ENCODE measurements at places on chromosomes 1 and 21.

DNA sequence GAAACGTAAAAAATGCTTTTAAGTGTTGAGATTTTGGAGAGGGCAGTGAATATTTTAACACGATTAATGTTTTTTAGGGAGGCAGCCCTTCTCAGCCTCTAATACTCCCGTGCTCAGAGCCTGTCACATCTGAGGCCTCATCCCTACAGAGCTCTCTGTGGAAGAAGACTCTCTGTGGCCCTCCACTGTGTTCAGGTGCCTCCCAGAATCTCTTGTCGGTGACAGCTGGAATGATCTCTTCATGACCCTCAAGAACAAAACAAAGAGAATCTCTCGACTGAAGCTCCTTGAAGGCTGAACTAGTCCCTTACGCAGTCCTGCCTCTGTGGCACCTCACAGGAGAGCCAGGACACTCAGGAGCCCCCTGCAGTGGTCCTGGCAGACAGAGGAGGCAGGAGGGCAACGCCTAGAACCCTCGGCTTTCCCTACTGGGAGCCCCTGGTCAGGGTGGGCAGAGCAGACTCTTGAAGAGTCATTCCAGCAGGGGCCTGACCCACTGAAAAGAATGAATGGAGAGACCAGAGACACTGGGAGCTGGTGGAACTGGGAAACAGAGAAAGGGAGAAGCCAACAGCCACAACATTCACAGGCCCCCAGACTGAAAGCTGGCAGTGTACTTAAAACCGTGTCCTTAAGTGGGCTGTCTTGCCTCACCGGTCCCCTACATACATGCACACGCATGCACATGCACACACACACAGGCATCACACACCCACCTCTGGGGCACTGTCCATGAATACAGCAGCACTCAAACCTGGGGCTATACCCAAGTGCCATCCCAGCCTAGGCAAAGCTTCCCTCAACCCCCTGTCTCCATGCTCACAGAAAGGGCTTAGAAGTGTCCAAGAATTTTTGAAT, 67.5 kb upstream of the ANGPTL1 start:
- DNase-seq, result no peak

GRCh38 chr1:88394958-88395357, 289.1 kb upstream of the PKN2 start:
- DNase-seq, result no peak

DNA sequence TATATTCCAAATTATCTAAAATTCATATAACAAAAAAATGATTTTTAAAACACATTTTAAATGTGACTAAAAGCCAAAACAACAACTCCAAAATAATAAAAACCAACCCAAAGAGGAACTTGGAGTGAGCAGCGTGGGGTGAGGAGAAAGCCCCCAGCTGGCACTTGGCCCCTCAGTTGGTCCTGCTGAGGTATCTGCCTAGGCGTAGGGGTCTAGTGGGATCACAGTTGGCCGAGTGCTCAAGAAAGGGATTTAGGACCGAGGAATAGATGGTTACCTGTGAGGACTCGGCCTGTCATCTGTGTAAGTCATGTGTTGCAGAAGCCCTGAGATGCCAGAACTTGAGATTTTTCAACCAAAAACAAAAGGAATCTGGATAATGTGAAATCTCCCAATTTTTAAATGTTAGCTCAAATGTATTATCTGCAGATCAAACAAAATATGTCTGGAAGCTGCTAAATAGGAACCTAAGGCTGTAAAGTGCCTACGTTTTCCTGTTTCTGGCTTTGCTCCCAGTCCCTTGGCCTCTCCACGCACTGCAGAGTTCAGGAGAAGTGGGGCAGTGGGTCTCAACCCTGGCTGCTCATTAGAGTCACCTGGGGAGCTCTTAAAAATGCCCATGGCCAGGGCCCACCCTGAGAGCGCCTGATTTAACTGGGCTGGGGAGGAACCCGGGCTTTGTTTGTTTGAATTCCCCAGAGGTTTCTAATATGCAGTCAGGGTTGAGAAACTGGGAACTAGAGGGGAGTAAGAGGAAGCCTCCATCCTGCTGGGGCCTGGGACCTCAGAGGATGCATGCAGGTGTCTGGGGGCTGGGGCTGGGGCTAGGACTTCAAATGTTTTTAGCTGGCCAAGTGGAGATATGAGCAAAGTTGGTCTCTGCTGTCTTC, 38.5 kb upstream of the LDLRAP1 start:
- DNase-seq, result peak; percentile 45

- no peak for DNase-seq
Observed at GRCh38 chr1:9340172-9340854, 47.6 kb downstream of the SPSB1 start.

All from DMS79 treated with DMSO at 0.1 percent for 48 hours (cell line).